H1 (cell line): ENCODE measurements at places on chromosomes 7 and 10.

GRCh38 chr7:8155836-8156235 lies 106.1 kb downstream of the ICA1 start:
- DNase-seq = no peak

- no peak for DNase-seq
Measured at GRCh38 chr7:12640299-12641096, 46.9 kb upstream of the ARL4A start.

DNA sequence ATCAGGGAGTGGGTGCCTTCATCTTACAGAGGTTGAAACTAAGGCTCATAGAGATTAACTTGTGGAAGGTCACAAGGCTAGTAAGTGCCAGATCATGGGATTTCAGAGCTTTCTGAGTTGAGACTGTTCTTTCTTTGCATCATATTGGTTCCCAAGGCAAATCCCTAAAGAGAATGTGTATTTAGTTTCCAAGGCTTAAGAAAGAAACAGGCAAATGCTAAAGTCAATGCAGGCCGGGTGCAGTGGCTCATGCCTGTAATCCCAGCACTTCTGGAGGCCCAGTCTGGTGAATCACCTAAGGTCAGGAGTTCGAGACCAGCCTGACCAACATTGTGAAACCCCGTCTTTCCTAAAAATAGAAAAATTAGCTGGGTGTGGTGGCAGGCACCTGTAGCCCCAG lies 19.8 kb downstream of the CDK1 start:
- DNase-seq = no peak

GRCh38 chr10:72784551-72785351 lies 92.8 kb downstream of the MCU start:
- no peak for DNase-seq

DNA sequence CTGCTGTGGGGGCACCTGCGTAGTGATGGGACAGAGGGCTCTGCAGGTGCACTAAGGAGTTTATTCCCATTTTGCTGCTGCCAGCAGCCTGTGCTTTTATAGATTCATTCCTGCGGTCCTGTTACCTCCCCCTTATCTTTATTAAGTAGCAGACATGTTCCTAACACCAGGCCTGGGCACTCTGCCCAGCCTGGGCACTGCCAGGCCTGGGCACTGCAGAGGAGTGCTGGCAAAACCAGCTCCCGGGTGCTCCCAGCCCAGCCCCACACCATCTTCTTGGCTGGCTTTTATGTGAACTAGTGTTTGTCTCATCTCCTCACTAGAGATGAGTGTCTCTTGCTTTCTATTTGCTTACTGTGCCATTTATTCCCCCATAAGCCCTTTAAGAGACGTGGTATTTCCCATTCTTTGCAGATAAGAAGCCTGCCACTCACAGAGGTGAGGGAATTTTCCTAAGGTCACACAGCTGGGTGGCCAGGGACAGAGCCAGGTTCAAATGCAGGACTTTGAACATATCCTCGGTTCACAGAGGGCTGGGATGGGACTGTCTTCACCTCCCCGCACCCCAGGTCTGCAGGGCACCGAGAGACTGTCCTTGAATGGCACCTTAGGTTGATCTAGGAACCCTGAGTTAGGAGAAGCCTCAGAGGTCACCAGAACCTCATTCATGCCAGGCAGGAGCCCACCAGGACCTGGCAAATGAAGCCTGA lies 14.6 kb upstream of the DRGX start:
- no peak for DNase-seq
